ENCODE measurements at places on chromosomes 3 and 15. TPM values are rescaled to one million over a fixed set of nuclear protein-coding genes. Genes with fewer than 3 reads are reported as not detected.

GRCh38 chr15:25545889-25546288 is 107.1 kb upstream of the UBE3A start:
- H3K27me3 ChIP-seq, result no peaks in the 10 kb centered on the region
- no peak for DNase-seq
- no peak overlapping the region for H3K27ac ChIP-seq
- H3K4me1 ChIP-seq, result no peaks in the 10 kb centered on the region
- H3K4me3 ChIP-seq, result no peak overlapping the region
- H3K36me3 ChIP-seq, result no peaks in the 10 kb centered on the region

GRCh38 chr15:93612953-93613352 is 523.9 kb upstream of the RGMA start:
- DNase-seq, result no peak
- H3K27me3 ChIP-seq, result no peaks in the 10 kb centered on the region
- H3K36me3 ChIP-seq, result no peaks in the 10 kb centered on the region
- no peak overlapping the region for H3K27ac ChIP-seq

DNA sequence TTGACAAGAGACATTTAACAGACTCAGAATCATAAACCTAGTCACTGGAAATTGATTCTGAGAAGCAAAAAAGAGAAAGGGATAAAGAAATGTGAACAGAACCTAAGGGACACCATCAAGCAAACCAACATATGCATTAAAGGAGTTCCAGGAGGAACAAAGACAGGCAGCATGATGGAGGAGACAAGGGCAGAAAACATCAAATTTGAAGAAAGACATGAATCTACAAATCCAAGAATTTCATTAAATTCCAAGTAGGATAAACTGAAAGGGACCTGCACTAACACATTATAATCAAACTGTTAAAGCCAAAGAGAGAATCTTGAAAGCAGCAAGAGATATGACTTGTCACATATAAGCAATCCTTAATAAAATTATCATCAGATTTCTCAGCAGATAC is 122.3 kb downstream of the STT3B start:
- no peaks in the 10 kb centered on the region for H3K27me3 ChIP-seq
- no peak for DNase-seq
- H3K4me3 ChIP-seq, result no peak overlapping the region
- H3K27ac ChIP-seq, result no peak overlapping the region
- no peaks in the 10 kb centered on the region for H3K4me1 ChIP-seq
- peaks cover 15% of the 10 kb centered on the region for H3K36me3 ChIP-seq

DNA sequence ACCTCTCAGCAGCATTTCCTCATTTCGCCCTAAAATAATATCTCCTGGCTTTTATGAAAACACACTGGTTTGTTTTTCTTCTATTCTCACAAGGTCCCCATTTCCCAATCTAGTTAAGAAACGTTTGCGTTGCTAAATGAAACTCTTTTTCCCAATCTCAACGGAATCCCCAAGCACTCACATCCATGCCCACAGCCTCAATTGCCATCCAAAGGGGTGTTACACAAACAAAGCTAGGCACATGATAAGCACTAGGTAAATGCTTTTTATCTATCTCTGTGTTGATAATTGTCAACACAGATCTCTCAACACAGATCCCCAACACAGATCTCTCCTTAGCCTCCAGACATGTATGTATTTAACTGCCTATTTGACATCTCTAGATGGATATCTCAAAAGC is 35.2 kb upstream of the TF start:
- DNase-seq, result no peak
- H3K27ac ChIP-seq, result no peak overlapping the region
- no peaks in the 10 kb centered on the region for H3K36me3 ChIP-seq
- no peak overlapping the region for H3K4me3 ChIP-seq
- H3K4me1 ChIP-seq, result no peaks in the 10 kb centered on the region

DNA sequence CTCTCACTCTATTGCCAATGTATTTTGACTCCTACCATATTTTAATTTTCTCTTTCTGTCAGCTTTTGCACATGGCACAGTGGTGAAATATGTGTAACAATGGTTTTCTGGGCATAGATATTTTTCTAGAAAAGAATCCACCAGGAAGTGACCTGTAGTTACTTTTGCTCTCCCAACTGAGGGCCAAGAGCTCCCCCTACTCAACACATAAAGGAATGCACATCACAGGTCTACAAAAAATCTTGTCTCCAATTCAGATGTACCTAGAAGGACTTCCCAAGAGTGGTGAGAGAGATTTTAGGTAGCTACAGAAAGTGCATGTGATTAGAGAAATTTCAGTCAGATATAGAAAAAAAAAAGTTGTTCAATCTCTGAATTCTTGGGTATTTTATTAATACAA is 15.6 kb downstream of the CPA3 start:
- no peaks in the 10 kb centered on the region for H3K27me3 ChIP-seq
- no peak for DNase-seq
- H3K4me3 ChIP-seq, result no peak overlapping the region

DNA sequence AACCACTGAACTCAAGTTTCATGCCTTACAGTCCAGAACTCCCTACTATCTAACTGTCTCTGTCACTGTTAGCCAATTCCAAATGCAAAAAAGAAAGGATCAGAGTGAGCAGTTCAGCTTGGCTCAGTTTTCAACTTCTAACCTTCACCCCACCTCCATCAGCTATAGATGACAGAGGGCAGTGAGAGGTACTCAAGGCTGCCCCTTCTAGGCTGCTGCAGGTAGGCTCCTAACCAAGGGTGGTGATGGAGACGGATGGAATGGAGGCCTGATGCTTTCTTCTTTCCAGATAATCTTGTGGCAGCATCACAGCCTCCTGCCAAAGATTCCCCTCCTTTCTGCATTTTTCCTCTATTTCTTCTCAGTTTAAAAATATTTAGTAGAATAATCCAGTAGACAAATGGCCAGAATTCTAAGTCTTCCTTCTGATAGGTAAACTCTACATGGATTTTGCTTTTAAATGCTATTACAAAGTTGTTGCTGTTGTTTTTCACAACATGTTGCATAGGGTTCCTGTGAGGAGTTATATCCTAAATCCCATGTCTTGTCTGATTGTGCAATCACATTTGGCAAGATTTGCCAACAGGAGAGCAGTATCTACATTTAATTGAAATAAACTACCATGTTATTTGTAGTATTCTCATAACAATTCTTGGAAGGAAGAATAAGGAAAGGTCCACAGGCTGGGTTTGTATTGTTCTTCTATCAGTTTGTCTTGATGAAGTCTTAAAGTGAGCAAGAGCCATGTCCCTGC is 301.6 kb upstream of the TRIM42 start:
- H3K4me3 ChIP-seq, result no peak overlapping the region
- H3K27ac ChIP-seq, result no peak overlapping the region
- no peaks in the 10 kb centered on the region for H3K4me1 ChIP-seq
- H3K36me3 ChIP-seq, result no peaks in the 10 kb centered on the region

DNA sequence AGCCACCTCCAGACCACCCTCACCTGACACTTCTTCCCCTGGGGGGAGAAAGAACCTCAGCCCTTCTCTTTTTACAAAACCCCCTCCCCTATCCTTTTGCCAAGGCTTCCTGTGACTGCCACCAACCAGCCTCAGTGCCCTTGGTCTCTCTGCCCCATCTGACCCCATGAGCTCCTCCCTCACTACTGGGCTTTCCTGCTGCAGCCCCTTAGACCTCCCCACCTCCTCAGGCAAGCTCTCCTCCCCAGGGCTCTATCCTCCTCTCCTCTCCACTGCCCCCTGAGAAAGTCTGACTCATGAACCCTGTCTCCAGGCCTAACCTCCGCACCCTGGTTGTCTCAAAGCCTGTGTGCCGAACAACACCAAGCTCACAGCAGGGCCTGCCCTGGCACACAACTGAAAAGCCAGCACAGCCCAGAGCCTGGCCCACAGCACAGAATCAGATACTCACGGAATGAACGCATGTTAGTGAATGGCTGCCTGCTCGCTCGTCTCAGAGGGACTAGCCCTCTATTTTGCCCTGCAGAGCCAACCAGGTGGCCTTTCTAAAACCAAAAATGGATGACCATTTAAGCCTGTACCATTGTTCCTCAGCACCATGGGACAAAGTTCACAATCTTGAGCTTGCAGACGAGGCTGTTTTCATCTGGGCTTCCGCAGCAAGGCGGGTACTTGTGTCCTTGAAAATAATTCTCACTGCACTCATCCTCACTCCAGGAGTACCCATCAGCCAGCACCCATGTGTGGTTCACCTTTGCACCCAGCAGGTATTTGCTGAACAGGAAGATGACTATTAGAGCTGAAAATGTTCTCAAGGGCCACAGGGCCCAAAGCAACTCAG is 1.7 kb downstream of the CHDH start:
- no peak overlapping the region for H3K4me3 ChIP-seq
- no peaks in the 10 kb centered on the region for H3K36me3 ChIP-seq
- peaks cover 31% of the 10 kb centered on the region for H3K27me3 ChIP-seq
- peak; percentile 47 for DNase-seq
- H3K4me1 ChIP-seq, result peaks cover 49% of the 10 kb centered on the region

DNA sequence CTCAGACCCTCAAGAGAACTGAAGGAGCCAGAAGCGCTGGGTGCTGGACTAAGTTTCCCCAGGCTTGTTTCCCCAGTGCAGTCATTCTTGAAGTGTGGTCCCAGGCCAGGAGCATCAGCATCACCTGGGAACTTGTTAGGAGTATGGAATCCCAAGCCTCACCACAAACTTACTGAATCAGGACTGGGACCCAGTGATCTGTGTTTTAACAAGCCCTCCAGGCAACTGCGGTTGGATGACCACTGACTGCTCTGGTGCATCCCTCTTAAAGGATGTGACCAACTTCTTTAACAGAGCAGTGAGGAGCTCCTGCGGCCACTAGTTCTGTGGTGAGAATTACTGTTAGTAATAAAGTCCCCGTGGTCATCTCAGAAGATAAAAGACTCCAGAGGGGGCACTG is 62.4 kb upstream of the DAZL start:
- H3K27ac ChIP-seq, result no peak overlapping the region
- DNase-seq, result no peak
- H3K36me3 ChIP-seq, result no peaks in the 10 kb centered on the region

DNA sequence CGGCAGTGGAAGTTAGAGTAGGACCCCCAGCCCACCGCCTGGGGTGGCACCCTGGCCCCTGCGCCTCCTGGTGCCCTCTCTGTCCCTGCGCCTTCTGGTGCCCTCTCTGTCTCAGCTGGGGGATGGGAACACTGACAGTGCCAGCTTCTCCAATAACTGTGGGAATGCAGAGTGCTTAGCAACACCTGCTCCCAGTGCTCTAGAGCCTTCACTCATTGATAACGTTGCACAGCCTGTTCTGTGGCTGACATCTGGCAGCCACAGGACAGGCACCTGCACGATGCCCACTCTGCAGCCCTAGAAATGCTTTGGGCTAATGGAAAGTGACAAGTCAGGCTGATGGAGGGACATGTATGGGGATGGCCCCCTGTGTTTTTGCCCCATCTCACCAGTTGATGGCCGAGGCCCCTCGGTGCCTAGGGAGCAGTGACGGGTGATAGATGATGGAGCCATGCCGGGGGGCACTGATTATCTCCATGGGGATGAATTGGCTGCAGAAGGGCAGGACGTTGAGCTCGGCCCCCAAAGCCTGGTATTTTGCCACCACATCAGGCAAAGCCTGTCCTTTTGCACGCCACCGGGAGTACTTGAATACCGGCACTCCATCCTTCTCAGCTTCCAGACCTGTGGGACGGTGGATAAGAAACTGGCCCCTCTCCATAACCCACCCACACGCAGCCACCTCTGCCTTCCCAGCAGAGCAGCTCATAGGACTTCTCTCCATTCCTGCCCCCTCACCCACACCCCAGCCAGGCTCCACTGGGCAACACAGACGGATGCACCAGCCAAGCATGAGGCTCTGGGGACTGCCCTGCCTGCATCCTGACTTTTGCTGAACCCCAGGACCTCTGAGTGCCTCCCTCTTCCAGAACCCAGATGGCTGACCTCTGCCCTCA is 22.1 kb downstream of the ALDH1L1 start:
- no peaks in the 10 kb centered on the region for H3K4me1 ChIP-seq
- H3K4me3 ChIP-seq, result no peak overlapping the region
- no peak overlapping the region for H3K27ac ChIP-seq
- H3K36me3 ChIP-seq, result no peaks in the 10 kb centered on the region

GRCh38 chr3:171142985-171143384 is 116.5 kb upstream of the SLC2A2 start:
- H3K4me3 ChIP-seq, result no peak overlapping the region
- DNase-seq, result no peak
- H3K27me3 ChIP-seq, result no peaks in the 10 kb centered on the region
- H3K36me3 ChIP-seq, result no peaks in the 10 kb centered on the region
- no peak overlapping the region for H3K27ac ChIP-seq

- H3K4me3 ChIP-seq, result no peak overlapping the region
- H3K27me3 ChIP-seq, result no peaks in the 10 kb centered on the region
- peaks cover 10% of the 10 kb centered on the region for H3K4me1 ChIP-seq
- DNase-seq, result no peak
These were observed 27.9 kb downstream of the EHD4 start for GRCh38 chr15:41944313-41944940.

- H3K4me1 ChIP-seq, result no peaks in the 10 kb centered on the region
- H3K36me3 ChIP-seq, result no peaks in the 10 kb centered on the region
- peak overlapping the region; percentile 4 for H3K4me3 ChIP-seq
- DNase-seq, result no peak
- no peaks in the 10 kb centered on the region for H3K27me3 ChIP-seq
- peak overlapping the region; percentile 10 for H3K27ac ChIP-seq
These were observed 388.0 kb downstream of the ZBTB20 start for GRCh38 chr3:114758831-114759699.

DNA sequence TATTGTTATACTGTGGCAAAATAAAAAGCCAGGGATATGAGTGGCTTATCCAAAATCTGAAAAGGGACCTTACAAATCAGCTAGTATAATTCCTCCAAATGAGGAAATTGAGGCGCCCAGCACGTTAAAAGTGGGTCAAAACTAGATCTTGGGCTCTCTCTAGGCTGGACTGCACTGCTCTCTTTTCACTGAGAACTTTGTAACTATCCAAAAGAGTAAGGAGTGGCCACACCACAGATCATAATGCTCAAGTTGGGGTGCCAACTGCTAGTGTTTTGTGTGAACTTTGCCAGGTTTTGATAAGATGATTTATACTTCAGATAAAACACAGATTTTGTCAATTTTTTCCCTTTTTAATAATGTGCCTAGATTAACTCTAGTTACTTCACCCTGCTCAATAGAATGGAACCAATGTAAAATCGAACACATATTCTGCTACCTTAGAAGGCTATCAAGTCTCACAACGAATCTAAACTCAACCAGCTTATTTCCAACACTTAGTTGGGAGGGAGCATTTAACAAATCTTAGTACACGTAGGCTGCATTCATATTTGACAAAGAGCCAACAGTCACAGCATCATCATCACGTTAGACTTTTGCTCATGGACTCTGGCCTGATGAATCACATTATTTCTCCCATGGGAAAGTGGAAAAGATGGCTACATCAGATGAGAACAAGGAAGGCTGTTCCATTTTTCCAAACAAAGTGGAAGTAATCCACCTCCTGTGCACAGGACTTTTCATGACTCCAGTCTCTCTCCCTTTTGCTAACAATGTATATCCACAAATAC is 64.4 kb downstream of the ABI3BP start:
- H3K4me3 ChIP-seq, result no peak overlapping the region
- no peaks in the 10 kb centered on the region for H3K36me3 ChIP-seq
- H3K27ac ChIP-seq, result no peak overlapping the region
- DNase-seq, result no peak
- no peaks in the 10 kb centered on the region for H3K4me1 ChIP-seq

Gene PATL2
- 40.0 TPM for total RNA-seq

Gene IL5RA
- total RNA-seq, result not detected

Gene SLC28A1
- not detected for total RNA-seq

Measured in transverse colon (tissue), 4 donors.